Naive thymus-derived CD8-positive, alpha-beta T cell (primary cell): ENCODE measurements at places on chromosomes 2 and 18.

GRCh38 chr2:197113275-197113711, 186.8 kb upstream of the PGAP1 start:
- DNase-seq: peak; percentile 51

DNA sequence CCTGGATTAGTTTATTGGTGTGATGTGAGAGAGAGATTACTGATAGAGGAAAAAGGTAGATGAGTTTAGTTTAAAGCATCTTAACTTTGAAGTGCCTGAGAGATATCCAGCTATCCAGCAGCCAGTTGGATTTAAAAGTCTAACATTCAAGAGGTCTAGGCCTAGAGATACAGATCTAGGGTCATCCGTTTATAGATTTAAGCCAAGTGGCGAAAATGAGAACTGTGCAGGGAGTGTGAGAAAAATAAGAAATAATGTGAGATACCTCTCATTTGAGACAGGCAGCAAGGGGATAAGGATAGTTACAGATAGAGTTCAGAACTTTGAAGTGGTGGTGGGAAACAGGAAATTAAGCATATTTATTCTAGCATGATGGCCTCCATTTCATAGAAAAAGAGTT, 5.3 kb upstream of the ORC2 start:
- DNase-seq: no peak

- no peak for DNase-seq
Measured at GRCh38 chr2:14516844-14517243, 115.7 kb upstream of the LRATD1 start.

- no peak for DNase-seq
Measured at GRCh38 chr18:76819411-76820136, 2.8 kb upstream of the ZNF236 start.

DNA sequence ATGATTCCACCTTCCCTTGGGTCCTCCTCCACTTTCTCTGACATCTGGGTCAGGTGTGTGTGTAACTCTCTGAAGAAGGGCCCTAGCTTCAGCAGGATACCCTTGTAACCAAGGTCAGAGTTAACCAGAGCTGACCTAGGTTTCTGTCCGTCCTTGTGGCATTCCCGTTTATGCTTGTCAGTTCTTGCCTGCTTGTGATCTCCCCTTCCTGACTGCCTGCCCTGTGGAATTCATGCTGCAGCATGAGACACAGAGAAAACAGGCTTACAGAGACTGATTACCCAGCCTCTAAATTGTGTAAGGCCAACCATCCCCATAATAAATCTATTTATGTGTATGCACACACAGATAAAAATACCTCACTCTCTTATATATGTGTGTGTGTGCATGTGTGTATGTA, 22.8 kb downstream of the NXPH2 start:
- no peak for DNase-seq

GRCh38 chr2:233912691-233913423, 4.3 kb upstream of the TRPM8 start:
- DNase-seq: no peak

GRCh38 chr2:29611850-29612249, 309.5 kb downstream of the ALK start:
- no peak for DNase-seq

GRCh38 chr18:6961331-6961730, 156.3 kb downstream of the LAMA1 start:
- no peak for DNase-seq

DNA sequence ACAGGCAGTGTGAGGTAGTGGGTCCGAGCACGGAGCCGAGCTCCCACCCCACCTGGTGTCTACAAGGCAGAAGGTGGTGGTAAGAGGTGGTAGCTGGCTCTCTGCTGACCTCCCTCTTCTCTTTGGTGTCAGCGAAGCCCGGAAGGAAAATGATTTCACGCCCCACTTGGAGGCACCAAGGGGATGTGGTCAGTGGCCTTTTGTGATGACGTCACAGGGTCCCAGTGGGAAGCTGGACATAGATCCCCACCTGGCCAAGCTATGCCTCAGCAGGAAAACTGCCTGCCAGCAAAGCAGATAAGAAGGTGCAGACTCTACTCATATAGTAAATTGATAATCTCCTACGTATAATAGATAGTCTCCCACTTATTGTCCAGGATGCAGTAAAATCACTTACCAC, 183.7 kb upstream of the ALKAL2 start:
- DNase-seq: no peak

GRCh38 chr2:222598611-222599010, 57.3 kb downstream of the FARSB start:
- DNase-seq: no peak

DNA sequence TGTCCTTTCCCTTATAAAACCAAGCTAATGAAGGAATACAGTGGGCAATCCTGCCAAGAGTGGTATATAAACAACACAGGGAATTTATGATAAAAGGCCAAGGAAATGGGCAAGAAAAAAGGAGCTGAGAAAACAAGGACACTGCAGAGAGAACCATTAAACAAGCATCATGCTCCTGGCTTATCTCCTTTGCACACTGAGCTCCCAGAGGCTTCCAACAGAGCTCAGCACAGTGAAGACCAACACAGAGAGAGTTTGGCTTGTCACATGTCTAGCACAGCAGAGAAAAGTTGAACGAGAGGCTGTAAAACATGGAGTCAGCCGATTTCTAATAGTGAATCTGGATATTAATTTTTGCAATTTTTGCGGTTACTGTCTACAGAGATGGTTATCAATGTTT, 68.0 kb upstream of the KLF7 start:
- no peak for DNase-seq

DNA sequence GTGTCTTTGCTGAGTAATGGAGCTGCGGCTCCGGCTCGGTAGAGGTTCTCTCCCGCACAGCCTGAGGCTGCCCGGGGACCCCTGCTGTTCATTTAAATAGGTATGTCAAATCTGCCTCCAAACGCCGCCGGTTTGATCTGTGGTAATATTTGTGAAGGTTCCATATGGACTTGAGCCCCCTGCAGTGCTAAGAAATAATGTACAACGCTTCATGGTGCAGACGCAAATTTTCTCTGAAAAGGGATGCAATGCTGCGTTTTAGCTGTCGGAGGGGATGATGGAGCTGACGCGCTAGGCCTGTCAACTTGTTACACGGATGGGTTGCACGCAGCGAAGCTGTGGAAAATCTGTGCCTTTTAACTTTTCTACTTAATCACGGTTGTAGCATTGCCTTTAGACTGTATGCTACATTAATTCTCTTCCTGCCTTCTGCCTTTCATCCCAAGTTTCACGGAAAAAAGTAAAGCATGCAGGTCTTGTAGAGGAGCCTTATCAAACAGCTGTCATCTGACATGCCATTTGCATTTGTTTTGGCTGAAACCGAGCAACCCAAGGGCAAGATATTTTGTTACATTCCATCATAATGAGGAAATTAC, 43.2 kb downstream of the MRPS9 start:
- DNase-seq: no peak

DNA sequence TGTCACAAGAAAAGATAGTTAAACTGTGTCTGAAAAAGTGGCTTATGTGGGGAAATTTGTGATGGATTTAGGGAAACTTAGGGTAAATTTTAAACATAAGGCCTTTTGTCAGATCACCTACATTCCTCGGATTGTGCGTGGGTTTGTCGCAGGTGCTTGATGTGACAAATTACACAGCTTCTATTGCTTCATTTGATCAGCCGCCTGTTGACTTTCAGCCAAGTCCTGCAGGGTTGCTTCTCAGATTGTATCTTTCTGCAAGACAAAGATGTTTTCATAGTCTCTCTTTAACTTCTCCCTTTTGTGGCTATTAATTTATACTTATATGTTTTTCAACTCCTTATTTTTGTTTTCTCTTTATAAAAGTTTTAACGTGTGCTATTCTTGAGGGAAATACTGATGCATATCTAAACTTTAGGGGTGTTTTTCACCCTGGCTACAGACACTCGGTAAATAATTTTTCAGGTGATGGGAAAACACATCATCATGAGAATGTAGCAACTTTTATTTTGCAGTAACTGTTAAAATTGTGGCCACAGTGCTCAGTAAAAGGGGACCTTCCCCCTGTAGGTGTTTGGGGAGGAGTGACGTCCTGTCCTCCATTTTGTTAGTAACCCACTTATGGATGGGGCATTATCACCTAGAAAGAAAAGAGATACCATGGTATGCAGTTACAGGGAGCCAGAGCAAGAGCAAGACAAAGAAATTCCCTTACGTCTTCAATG, 31.4 kb downstream of the GALM start:
- no peak for DNase-seq

DNA sequence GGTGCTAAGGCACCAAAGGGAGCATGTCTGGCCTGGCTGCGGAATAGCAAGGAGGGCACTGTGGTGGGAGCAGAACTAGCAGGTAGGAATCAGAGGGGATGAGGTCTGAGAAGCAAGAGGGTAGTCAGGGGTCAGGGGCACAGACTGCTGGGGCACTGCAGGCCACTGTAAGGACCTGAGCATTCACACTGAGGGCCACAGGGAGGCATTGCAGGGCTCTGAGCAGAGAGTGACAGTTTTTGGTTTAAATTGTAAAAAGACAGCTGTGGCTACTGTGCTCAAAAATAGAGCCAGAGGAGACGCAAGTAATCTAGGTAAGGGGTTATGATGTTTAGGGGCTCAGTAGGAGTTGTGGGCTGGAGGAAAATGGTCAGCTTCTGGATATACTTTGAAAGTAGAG, 41.5 kb downstream of the ARHGAP25 start:
- DNase-seq: no peak

DNA sequence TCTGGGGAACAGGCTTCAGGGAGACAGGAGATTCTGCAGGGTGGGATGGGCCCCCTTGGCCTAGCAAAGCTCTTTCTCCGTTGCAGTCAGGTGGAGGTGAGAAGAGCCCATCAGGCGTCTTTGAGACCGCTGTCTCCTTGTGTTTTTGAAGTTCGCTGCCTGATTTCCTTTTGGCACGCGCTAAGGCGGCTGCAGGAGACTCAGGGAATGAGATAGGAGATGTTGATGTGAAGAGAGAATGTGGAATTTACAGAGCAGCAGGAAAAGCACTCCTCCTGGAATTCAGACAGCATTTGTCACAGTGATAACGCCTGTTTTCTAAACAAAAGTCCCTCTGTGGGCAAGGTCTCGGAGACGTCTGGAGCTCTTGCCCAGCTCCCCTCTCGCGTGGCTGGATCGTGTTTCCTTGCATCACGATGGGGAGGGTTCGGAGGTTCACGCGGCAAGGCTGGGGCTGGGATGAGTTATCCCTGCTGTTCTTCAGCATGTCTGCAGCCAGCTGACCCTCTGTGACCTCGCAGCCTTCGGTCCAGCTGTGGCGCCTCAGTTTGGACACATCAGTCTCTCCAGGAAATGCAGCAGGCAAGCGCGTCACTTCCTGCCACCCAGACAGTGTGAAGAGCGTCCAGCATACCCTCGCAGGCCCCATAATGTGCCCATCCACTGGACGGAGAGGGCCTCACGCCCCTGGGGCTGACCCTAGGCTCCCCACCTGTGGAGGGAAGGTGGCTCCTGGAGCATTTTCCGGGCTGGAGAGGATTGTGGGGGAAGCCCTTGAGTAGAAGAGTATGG, 30.2 kb downstream of the GLI2 start:
- DNase-seq: no peak

GRCh38 chr18:59704146-59704545, 6.9 kb upstream of the CCBE1 start:
- DNase-seq: no peak

GRCh38 chr2:217332866-217333265, 473.0 kb upstream of the TNP1 start:
- DNase-seq: no peak

- peak; percentile 15 for DNase-seq
Measured at GRCh38 chr18:38940863-38941531, 1375.4 kb upstream of the CELF4 start.

DNA sequence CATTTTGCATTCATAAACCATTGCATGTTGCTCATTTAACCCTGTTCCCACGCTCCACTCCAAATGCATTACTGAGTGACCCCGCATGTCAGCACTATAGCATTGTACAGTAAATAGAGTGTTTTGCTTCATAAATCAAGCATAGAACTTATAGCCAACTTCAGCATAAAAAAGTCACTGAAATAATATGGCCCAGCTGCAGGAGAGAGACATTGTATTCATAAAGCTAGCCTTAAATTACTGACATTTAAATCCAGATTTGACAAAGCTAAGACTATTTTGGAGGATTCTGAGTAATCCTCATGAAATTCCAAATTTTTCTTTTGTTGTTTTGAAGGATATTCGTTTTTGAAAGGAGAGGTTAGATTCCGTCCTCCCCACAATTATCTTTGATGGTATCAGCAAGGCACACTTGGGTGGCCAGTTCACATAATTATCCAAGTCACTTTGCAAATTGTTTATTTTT, 320.9 kb upstream of the TCF4 start:
- DNase-seq: no peak

GRCh38 chr2:196591621-196592022, 47.9 kb upstream of the CCDC150 start:
- DNase-seq: no peak

DNA sequence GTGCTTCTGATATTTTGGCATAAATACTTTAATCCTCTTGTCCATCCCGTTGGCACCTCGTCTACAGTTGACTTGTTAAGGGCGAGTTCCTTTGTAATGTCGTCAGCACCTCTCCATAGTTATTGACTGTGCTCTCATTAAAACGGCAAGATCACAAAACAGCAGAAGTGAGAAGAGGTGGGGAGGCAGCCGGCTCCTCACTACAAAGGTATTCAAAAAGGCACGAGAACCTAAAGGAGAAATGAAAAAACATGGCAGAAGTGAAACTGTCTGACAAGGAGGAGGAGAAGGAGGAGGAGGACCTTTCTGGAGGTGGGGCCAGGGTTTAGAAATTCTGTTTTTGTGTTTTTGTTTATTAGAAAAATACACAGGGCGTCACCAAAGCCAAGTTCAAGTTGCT, 235.6 kb downstream of the BCL11A start:
- no peak for DNase-seq

GRCh38 chr2:54392555-54393324, 63.4 kb upstream of the SPTBN1 start:
- no peak for DNase-seq

GRCh38 chr2:174888646-174889271, 116.4 kb downstream of the CHN1 start:
- no peak for DNase-seq

DNA sequence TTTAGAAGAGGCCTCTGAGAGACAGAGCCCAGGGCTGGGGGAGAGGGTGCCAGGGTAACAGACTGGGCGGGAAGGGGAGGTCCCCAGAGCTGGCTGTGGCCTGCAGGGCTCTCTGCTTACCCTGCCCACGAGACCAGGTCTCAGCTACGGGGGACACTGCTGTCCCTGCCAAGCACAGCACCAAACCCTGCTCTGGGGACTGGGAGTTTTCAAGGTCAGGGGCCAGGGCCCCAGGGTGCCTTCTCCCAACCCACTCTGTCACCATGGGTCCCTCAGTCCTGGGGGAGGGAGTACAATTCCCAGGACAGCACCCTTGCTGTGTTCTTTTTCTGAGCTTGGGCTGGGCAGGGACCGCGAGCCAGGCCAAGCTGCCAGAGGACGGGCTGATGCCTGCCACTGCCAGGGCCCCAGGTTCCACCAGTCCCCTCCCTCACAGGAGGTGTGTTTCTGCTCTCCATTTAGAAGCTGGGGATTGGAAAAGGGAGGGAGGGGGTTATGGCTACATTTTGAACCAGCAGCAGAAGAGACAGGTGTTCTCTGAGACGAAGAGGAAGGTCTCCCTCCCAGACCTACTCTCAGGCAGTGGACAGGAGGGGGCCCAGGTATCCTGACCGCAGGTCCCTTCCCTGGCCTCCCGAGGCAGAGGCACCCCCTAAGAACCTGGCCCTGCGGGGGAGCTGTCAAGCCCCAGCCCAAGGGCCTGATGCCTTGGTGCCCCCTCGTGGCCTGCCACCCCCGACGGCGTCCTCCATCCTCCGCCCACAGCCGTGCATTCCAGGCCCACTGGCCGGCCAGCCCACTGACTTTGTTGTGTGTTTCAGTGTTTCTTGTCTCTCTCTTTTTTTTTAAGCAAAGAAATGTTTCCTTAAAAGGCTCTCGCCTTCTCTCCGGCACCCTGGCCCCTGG, 80.4 kb downstream of the TNS1 start:
- no peak for DNase-seq
